ENCODE measurements at places on chromosomes 2 and 18.

- no peak for DNase-seq
Observed at GRCh38 chr2:209351636-209352035, 72.2 kb upstream of the MAP2 start.

DNA sequence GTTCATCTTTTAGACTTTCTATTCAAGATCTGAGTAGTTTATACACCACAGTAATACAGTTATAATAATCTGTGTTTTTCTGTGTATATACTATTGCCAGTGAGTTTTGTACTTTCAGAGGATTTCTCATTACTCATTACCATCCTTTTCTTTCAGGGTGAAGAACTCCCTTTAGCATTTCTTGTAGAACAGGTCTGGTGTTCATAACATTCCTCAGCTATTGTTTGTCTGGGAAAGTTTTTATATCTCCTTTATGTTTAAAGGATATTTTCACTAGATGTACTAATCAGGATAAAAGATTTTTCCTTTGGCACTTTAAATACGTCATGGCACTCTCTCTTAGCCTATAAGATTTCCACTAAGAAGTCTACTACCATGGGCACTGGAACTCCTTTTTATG is 705.5 kb downstream of the SLC4A3 start:
- no peak for DNase-seq

GRCh38 chr2:224449212-224450147 is 47.6 kb upstream of the FAM124B start:
- no peak for DNase-seq

- DNase-seq = no peak
Observed at GRCh38 chr2:99285526-99285925, 15.5 kb downstream of the LYG1 start.

GRCh38 chr18:39942702-39943101 is 2012.3 kb upstream of the PIK3C3 start:
- no peak for DNase-seq

DNA sequence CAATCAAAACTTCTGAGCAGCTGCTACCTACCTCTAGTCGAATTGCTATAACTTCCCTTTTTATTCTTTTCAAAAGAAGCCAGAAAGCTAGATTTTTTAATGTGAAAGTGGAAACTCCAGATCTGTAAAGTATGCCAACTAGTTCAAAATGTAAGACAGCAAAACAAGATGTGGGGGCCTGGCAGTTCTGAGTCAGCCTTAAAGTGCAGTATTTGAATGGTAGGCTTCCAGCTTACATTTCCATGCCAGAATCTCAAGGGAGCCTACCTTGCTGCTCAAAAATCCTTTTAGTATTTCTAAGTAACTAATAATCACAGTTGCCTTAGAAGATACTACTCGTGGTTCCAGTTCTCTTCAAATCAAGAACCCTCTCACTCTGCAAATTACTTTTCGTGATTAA is 1288.7 kb downstream of the LRP1B start:
- no peak for DNase-seq

DNA sequence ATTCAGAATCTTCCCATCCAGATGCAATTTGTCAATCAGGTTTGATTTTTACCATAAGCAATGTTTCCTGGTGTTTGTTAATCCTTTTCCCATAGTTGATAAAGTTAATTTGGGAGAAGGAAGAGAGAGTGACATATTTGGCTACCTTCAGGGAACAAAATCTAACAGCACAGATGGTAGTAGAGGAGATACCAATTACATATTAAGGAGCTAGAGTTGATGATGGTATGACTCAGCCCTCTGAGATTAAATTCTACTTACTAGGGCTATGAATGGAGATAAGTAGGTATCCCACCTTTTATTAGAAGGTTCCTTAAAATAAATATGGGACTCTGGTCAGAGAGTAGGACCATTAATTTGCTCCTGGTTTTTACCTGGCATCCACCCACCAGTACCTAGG is 139.7 kb downstream of the EHBP1 start:
- DNase-seq = no peak

DNA sequence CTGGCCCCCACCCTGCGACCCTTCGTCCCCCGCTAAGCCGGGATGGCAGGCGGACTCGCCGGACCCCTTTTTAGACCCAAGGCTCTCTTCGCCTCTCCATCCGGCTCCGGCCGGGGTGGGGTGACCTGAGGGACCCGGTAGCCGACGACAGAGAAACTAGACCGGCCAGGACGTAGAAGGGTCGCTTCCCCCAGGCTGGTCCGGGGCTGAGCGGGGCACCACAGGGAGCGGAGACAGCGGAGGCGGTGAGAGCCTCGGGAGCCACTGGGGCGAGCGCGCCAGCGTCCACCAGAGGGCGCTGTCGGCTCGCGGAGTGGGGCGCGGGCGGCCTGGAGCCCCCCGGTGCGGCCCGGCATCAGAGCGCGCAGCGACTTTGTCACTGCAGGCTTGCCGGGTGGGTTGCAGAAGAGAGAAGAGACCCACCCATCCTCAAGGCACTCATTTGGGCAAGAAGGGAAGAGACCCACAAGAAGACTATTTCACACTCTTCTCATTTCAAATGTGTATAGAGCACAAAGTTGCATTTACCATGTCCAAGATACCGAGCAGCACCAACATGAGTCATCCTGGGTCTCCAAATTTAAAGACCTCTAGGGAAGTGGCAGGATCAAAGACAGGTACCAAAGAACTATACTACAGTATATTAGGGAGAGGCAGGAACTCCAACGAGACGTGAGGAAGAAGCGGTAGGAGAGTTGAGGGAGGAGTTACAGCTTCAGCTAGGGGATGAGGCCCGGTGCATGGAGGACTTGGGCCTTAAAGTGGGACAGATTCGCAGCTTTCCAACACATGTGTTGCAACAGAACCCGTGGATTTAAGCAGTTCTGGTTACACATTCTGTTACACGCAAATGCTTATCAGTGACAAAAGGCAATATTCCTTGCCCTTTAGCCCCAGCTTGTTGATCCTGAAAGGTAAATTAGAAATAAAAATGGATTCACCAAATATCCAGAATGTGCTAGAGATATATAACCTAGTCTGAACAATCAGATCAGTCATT is 7.6 kb upstream of the PRKCE start:
- DNase-seq = peak; percentile 43

DNA sequence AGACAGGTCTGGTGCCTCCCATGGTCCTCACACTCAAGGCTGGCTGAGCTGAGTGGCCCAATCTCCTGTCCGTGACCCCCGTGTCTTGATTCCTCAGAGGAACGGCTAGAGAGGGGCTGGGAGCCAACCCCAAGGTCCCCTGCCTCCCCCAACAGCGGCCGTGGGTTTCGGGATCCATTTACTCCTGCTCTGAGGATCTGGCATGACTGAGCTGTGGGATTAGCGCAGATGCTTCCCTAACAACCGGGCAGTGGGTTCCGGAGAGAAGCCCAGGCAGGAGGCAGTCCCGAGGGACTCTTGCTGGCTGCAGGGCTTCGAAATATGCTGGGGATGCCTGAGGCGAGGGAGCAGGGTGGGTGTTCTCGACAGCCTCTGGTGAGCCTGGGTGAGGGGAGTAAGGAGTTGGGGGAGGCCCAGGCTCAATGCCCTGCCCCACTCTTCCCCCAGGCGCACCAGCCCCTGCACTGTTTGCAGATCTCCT is 18.9 kb downstream of the GPR35 start:
- no peak for DNase-seq

DNA sequence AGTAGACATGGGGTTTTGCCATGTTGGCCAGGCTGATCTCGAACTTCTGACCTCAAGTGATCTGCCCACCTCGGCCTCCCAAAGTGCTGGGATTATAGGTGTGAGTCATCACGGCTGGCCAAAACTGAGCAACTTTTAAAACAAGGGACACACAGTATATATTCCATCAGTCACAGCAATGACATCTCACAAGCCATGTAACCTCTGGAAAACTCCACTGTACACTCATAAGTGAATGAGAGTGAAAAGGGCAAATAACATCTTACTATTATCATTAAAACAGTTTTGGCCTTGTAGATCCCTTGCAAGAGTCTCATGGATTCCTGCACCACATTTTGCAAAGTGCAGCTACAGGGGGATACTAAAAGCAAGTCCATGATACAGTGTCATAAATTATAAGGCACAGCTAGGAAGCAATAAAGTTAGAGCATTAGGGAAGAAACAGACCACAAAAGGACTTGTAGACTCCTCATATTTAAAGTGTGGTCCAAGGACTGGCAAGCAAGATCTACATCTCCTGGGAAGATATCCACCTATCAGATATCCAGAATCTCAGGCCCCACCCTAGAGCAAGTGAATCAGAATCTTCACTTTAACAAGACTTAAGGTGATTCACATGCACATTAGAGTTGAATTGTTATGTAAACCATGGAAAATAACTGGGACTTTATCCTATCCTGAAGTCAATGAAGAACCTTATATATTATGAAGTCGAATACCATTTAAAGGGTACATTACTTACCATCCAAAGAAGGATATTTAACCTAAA is 5.7 kb downstream of the SMC6 start:
- no peak for DNase-seq

DNA sequence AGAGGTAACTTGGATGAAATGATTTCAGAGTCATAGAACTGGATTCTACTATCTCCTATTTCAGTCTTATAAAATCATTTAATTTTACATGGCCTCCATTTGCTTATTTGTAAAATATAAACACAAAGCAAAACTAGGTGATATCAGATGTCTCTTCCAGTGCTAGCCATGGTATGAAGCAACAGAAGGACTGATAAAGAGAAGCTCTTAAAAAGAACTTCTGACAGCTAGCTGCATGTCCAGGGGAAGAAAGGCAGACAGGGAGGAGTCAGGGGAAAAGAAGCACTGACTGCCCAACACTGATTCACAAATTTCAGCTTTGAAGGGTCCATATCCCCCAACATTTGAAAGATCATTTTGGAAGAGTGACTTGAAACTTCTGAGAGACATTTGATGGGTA is 6.4 kb downstream of the SLC8A1 start:
- DNase-seq = no peak

- DNase-seq = no peak
Observed at GRCh38 chr18:59721931-59722330, 24.7 kb upstream of the CCBE1 start.

DNA sequence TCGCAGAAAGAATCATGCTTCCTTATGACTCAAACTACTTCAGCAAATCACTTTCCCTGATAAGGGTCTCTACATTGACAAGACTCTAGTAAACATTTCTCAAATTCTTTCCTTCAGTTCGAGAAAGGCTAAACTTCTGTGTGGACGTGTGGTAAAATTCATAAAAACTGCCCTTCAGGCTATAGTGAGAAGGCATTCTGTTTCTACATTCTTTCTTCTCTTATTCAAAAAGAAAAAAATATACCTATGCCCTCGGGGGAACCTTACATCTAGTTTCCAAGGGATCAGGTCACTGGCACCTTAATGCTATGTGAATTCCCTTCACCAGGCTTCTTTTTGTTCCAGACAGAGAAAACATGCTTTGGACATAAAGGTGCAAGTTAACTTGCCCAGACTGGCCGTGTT is 4.9 kb downstream of the VIT start:
- no peak for DNase-seq

DNA sequence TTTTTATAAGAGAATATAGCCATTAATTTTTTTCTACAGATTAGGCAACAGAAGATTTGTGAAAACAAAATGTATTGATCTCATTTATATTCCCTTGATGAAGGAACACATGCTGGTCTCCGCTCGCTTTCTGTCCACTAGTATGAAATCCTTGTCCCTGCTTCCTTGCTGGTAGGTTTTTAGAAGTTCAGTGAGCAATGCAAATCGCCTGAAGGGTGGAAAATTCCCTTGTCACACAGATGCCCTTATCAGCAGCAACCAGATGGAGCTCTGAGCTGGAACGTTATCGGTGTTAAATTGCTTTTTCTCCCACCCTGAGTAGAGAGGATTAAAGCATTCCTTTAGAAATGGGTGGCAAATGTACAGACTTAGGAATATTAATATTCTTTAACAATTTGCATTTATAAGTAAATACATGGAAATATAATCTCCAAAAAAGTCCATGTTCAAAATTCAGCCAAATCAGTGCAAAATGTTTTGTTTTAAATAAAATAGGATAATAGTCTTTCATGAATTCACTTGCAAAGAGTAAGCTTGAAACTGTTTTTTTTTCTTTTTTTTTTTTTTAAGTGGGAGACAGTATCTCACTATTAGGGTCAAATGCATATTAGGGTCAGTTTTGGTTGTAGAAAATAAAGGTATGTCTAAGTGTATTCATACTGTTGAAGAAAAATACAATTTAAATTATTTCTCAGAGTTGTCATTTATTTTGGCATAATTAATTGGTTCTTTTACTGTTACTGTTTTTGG is 164.0 kb upstream of the MYO3B start:
- DNase-seq = no peak

GRCh38 chr18:183769-184168 is 25.4 kb downstream of the USP14 start:
- no peak for DNase-seq

DNA sequence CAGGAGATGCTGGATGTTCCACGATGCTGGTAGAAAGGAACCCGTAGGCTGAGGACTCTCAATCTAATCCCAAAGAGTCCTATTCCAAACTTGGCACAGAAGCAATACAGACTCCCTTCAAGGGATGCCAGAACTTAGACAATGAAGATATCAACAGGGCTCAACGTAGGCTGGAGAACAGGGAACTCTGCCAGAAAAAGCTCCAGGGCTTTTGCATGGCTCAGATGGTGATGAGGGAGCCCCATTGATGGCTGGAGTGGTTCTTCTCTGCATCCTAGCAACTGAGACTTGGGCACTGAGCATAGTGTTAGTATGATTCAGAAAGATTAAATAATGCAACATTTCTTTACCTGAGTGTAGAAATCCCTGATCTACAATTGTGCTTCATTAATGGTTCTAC is 117.2 kb upstream of the NCK2 start:
- no peak for DNase-seq

- no peak for DNase-seq
Observed at GRCh38 chr2:3807853-3808252, 104.5 kb downstream of the DCDC2C start.

- no peak for DNase-seq
Observed at GRCh38 chr18:42157878-42158277, 202.8 kb downstream of the PIK3C3 start.

- no peak for DNase-seq
Observed at GRCh38 chr2:11554399-11554716, 20.5 kb downstream of the GREB1 start.

- DNase-seq = no peak
Observed at GRCh38 chr2:69618362-69618761, 25.2 kb downstream of the AAK1 start.

GRCh38 chr2:29782549-29783458 is 138.6 kb downstream of the ALK start:
- DNase-seq = no peak

GRCh38 chr2:13488965-13489364 is 772.2 kb downstream of the TRIB2 start:
- DNase-seq = no peak

DNA sequence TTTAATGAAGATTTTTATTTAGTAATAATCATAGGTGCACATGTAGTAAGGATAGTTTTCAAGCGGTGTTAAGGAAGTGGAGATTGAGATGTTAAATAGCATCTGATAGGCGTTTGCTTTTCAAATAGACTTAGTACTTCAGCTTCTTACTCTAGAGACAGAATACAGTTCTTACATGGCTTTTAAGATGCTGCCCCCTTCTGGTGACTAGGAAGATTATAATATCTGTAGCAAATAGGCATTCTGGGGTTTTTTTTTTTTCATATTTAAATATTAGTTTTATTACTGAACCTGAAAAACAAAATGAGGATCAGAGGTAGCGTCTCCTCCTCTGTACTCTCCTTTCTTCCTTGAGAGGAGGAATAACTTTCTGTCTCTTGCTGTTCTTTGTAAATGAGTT is 100.2 kb downstream of the AGAP1 start:
- DNase-seq = no peak
